Panc1 (cell line): ENCODE measurements at places on chromosomes 11 and 22.

- no peak for DNase-seq
Measured at GRCh38 chr11:116234989-116235568, 537.7 kb downstream of the BUD13 start.

DNA sequence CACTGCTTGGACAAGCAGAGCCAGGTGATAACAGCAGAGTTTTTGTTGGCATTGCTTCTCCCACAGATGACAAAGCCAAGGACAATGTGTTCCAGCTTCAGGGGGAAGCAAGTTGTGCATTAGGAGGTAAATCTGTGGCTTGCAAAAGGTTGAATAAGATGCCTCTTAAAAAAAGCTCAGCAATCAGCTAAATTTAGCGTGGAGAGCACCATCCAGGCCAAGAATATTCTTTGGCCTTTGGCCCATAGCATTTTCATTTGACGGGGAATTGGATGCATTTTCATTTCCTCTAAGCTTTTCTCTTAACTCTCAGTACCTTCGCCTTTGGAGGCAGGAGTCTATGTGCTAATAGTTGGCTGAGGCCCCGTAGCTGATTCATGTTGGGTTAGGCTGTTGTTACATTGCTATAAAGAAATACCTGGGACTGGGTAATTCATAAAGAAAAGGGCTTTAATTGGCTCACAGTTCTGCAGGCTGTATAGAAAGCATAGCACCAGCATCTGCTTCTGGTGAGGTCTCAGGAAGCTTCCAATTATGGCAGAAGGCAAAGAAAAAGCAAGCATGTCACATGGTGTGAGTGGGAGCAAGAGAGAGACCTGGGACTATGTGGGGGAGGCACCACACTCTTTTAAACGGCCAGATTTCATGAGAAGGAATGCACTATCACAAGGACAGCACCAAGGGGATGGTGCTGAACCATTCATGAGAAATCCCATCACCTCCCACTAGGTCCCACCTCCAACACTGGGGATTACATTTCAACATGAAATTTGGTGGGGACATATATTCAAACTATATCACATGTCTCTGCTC is 350.1 kb upstream of the C11orf87 start:
- DNase-seq = no peak

DNA sequence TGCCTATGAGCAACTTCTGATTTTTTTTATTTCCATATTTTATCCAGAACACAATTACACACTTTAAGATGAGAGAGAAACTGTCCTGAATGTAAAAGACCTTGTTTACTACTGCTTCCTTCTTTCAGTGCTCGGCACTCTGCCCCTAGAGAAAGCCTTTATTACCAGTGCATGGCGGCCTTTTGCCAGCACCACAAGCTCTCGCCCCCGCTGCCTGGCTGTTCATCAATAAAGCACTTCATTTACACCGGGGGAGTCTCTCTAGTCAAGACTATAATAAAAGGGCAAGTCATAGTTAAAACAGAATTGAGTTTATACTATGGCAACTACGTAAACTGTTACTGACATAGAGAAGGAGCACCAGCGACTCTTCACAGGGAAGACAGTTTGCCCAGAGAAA is 259.5 kb downstream of the CADM1 start:
- DNase-seq = no peak

DNA sequence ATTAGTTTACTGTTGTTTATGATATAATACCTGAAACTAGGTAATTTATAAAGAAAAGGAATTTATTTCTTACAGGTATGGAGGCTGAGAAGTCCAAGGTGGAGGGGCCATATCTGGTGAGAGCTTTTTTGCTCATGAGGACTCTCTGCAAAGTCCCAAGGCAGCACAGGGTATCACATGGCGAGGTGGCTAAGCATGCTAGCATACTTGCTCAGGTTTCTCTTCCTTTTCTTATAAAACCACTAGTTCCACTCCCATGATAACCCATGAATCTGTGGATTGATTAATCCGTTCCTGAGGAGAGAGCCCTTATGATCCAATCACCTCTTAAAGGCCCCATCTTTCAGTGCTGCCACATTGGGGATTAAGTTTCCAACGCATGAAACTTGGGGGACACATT is 82.7 kb downstream of the PHF21A start:
- no peak for DNase-seq

- no peak for DNase-seq
Measured at GRCh38 chr22:42785706-42786499, 65.2 kb upstream of the A4GALT start.

GRCh38 chr11:10641912-10642697 is 51.5 kb downstream of the IRAG1 start:
- no peak for DNase-seq

GRCh38 chr11:114775875-114776621 is 97.7 kb downstream of the NXPE2 start:
- DNase-seq = no peak
